ENCODE measurements at places on chromosomes 4 and X.

- no peak for ATAC-seq
Observed at GRCh38 chr4:76690906-76691275, 207.1 kb downstream of the SOWAHB start.

GRCh38 chr4:76658231-76659102 is 223.4 kb downstream of the SHROOM3 start:
- ATAC-seq, result peak; percentile 63

GRCh38 chr4:61427818-61428495 is 227.8 kb downstream of the ADGRL3 start:
- ATAC-seq, result no peak

GRCh38 chrX:35357656-35358055 is 415.1 kb downstream of the FAM47B start:
- no peak for ATAC-seq

DNA sequence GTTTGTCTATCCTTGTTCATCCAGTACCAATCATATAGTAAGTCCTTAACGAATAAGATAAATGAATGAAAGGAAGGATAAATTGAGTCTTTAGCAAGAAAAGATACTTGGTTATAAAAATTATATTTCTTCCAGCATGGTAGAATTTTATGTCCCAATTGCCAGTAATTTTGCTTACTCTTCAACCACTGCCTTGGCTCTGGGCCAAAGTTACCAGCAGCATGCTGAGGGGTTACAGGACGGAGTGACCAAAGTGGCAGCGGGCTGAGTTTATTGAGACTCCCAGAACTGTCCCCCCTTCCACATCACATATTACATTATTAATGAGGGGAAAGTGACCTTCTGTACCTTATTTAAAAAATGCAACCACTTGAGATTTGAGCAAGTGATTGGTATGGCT is 121.7 kb downstream of the RASGEF1B start:
- no peak for ATAC-seq

GRCh38 chrX:10156199-10157031 is at the start of gene CLCN4:
TSS of gene CLCN4 (plus strand) at chrX:10156975. CDS start at chrX:10185033, 28,058 bp downstream.
- ATAC-seq, result peak; percentile 48

DNA sequence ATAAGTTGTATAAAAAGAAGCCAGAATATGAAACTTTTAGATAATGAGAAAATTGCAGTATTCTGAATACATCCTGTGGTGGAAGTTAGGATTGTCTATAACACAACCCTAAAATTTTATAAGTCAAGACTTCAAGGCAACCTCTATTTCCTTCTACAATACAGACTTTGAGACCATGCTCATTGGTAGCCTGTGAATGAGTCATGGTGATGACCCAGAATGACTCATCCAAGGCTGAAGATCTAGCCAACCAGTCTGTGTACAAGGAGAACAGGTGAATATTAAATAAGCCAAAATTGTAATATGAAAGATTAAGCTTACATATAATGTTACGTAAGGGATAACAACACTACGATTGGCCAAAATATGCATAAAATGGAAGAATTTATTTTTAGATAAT is 475.9 kb upstream of the GALNT7 start:
- no peak for ATAC-seq

GRCh38 chr4:186807808-186808629 is 84.4 kb upstream of the FAT1 start:
- ATAC-seq, result no peak

DNA sequence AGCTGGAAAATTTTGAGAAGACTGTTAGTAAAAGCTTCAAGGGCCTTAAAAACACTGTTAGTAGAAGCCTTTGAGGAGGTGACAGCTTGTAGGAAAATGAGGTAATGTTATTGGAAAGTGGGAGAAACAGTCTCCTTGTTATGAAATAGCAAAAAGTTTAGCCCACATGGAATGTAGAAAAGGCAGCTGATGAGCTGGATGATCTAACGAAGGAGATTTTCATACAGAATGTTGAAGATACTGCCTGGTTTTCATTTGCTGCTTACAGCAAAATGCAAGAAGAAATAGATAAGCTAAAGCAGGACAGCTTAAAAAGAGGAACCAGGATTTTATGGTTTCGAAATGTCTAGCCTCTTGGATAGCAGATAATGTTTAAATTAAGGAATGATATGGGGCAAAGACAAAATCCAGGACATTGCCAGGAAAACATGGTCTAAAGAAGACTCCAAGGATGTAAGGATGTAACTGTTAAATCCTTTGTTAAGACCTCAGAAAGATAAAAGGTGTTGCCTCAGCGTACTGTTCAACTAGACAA is 10.2 kb upstream of the STBD1 start:
- ATAC-seq, result no peak

GRCh38 chr4:148443512-148444295 is 1.5 kb upstream of the NR3C2 start:
- no peak for ATAC-seq
